ENCODE measurements at places on chromosomes 1 and 21. TPM values are rescaled to one million over a fixed set of nuclear protein-coding genes. Genes with fewer than 3 reads are reported as not detected.

The MYBPH gene
- total RNA-seq, result not detected

The DIPK1A gene
- total RNA-seq, result 7.3 TPM

DNA sequence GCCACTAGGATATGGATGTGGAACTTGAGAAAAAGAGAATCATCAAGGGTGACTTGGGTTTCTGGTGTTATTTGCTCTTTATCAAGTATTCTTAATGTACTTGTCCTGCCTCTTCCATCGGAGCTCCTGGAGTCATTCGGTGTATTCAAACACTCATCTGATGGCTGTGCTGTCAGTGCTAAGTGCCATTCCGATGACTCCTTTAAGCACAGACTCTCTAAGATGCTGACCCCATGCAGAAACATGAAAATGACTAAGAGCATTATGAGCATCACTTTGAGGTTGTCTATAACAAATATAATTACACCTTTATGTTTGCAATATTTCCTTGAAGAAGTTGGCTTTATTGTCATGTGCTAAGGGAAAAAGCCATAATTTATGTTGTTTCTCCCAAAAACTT, 11.3 kb upstream of the RPL5 start:
- DNase-seq, result no peak

DNA sequence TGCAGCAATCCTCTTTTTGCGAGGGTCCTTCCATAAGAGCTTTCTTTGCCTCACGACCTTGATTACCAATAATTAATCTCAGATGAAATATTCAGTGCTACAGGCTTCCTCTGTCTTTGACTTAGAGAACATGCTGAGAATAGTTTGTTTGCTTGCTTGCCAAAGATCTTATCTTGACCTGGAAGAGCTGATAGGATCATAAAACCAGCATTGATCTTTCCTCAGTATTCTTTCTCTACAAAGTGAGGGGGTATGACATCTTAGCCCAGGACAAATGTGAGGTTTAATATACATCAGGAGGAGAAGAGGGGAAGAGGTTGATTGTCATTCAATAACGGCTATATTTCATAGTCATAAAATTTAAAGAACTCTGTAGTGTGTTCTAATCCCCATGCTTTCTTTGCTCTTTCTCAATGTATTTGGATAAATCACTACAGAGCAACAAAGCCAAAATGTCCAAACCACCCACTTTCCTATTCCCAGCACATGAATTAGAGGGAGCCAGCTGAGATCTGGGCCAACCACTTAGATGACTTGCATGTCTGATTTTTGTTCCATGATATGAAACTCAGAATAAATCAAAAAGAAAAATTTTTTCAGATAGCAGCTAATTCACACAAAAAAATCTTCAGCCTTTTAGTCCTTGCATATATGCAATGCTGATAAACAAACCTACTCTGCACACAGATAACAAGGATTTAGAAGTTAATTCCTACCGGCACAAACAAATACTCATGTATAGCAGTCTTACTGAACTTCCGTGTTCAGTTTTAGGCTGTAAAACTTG, 50.5 kb upstream of the IPO9 start:
- DNase-seq, result no peak

The PLA2G2A gene
- 82.2 TPM for total RNA-seq

- DNase-seq, result no peak
These were observed 59.5 kb downstream of the RIPK4 start for GRCh38 chr21:41707231-41707959.

DNA sequence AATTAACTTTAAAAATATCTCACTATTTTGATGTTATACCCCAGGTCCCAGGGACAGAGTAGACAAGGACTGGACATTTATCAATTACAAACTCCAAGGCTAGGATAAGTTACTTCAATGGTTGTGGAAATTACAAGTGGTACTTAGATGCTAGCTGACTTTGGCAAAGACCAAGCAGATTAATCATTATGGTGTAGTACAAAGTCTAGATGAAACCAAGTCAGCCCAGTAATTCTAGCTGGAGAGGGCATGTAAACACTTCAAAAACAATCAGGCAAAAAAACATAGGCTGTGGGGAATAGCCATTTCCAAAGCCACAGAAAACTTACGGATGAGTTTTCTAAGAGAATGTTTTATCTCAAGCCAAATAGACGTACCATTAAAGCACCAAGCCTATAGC, 124.5 kb downstream of the TSEN15 start:
- DNase-seq, result no peak

DNA sequence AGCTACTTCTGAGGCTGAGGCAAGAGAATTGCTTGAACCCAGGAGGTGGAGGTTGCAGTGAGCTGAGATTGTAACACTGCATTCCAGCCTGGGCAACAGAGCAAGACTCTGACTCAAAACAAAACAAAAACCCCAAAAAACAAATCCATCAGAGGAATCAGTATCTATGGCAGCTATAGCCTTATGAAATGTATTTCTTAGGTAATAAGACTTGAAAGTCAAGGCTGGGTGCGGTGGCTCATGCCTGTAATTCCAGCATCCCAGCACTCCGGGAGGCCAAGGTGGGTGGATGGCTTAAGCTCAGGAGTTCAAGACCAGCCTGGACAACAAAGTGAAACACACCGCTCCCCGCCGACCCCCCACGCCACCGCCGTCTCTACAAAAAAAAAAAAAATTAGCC, 31.1 kb upstream of the EYA3 start:
- DNase-seq, result no peak

GRCh38 chr1:212671342-212672031, 28.2 kb downstream of the BATF3 start:
- no peak for DNase-seq

The PDE9A gene
- 4.1 TPM for total RNA-seq

DNA sequence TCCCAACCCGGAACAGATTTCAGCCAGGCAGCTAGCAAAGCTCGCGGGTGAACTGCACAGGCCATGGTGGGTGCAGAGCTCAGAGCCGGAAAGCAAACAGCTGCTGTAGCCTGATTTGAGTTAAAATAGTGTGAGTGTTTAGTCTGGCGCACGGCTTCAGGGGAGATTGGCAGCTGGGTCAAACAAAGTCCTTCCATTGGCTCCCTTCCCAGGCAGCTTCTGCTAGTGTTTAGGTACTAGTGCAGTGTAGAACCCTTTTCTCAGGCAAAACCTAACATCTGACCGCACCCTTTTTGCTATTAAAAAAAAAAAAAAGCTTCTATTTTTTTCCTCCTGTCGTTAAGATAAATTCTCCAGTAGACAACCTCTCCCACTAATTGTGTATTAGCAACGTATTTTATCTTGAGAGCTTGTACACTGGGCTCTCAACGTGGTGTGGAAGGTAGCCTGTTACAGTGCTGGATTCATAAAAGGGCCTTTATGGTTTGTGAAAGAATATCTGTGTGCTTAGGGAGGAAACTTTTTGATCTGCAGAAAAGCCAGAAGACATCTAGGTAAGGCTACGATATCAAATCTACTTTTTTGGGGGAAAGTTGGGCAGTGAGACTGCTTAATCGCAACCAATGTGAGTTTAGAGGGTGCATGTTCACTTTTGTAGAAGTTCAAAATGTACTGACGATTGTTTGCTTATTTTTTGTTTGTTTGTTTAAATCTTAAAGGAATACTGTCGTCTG, 689.6 kb downstream of the USP25 start:
- DNase-seq, result peak; percentile 76

- DNase-seq, result no peak
These were observed 79.3 kb downstream of the DENND1B start for GRCh38 chr1:197695961-197696360.

The KIAA1614 gene
- 7.0 TPM for total RNA-seq

- DNase-seq, result no peak
These were observed 35.9 kb upstream of the CFHR3 start for GRCh38 chr1:196738730-196739129.

The WNT4 gene
- total RNA-seq, result 0.05 TPM

DNA sequence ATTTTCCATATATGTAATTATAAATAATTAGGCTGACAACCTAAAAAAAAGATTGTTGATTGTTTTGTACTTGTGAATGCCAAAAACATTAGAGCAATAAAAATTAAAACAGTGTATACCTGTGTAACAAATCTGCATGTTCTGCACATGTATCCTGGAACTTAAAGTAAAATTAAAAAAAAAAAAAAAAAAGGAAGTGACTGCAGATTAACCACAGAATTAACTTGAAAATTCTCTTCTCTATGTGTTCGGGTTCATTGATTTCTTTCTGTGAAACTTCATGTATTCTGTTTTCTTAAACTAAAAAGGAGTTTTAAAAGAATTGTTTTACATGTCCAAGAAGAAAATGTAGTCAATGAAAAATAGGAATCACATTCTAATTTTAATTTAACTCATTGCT, 95.7 kb downstream of the FASLG start:
- DNase-seq, result no peak

GRCh38 chr1:109636201-109636952, 16.7 kb downstream of the AMPD2 start:
- no peak for DNase-seq

The COQ8A gene
- 438 TPM for total RNA-seq

Data from left ventricle myocardium superior (tissue), 1 donor.